ENCODE measurements at places on chromosomes 11 and 22.

DNA sequence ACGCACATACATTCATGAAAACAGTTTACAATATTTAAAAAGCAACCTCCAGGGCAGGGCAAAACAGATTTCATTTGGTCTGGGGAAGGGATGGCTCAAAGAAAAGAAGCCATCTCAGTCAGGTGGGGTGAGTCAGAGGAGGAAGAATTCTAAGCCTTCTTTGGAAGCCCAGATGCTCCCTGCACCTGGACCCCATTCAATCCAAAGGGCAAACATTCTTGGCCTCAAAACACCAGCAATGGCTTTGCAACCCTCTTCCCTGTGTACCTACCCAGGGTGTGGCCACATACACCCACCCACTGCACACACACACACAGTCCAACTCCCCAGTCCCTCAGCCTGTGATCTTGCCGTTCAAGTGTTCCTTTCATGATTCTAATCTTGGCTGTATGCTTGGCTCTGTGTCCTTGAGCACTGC lies 2.0 kb downstream of the KCNE3 start:
- DNase-seq, result no peak

DNA sequence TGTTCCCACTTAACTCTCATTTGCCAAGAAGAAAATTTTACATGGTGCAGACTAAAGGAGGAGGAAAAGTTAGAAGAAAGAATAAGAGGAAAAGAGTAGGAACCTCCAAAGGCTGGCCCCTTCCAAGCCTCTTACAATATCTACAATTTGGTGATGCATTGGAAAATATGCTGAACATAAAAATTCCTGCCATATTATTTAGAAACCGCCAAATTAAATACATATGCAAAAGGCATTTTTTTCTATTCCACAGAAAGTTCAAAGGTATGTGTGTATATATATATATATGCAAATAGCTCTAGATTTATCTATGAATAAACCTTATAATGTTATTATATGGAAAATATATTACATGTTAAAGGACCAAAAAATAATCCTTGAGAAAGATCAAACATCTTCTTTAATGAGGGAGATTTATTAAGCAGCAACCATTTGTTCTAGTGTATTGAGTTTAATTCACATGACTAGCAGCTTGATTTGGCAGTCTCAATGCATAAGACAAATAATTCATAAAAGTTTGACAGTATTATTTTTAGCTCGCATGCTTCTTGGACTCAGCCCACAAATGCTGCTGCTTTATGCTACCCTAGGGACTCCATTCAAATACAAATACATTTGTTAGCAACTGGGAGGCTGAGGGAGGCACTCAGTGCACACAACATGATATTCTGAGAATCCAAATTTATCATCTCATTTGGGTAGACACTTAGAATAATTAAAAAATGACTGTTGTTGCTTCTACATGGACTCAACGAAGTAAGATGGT lies 184.9 kb downstream of the SBF2 start:
- no peak for DNase-seq

- no peak for DNase-seq
Observed at GRCh38 chr11:46099963-46100316, 21.3 kb downstream of the PHF21A start.

DNA sequence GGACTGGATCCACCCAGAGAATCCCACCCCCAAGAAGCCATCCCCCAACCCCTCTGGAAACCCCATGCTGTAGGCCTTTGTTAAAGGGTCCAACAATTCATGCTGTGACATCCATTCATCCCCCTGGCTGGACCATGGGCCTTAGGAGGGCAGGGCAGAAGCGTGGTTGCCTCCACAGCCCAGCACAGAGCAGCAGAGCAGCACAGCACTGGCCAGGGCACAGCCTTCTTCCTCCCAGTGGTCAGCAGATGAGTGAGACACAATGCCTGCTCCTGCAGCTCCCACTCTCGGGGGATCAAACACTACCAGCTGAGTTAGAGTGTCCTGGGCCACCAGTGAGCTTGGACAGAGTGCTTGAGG lies 84.5 kb upstream of the LINC01488 start:
- no peak for DNase-seq

DNA sequence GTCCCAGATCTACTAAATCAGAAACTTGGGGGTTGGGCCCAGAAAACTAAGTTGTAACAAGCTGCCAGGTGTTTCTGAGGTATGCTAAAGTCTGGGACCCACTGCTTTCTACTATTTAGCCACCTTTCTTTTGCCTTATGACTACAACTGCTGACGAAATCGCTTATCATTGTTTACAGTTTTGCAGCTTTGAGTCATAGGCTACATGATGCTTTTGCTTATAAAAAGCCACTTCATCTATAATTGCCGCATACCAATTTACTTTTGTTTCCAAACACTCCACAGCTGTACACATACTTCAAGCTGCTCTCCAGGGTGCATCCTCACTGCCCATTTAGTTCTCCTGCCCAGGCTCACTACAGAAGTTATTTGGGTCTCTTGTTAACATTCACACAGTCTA lies 144.7 kb downstream of the ENTHD1 start:
- no peak for DNase-seq

All from stimulated activated CD8-positive, alpha-beta memory T cell treated with anti-CD3 and anti-CD28 coated beads, Interleukin-4, amount 100 ng/mL, for 4 hours (primary cell).